ENCODE measurements at places on chromosomes 2 and 18. TPM values are rescaled to one million over a fixed set of nuclear protein-coding genes. Genes with fewer than 3 reads are reported as not detected.

DNA sequence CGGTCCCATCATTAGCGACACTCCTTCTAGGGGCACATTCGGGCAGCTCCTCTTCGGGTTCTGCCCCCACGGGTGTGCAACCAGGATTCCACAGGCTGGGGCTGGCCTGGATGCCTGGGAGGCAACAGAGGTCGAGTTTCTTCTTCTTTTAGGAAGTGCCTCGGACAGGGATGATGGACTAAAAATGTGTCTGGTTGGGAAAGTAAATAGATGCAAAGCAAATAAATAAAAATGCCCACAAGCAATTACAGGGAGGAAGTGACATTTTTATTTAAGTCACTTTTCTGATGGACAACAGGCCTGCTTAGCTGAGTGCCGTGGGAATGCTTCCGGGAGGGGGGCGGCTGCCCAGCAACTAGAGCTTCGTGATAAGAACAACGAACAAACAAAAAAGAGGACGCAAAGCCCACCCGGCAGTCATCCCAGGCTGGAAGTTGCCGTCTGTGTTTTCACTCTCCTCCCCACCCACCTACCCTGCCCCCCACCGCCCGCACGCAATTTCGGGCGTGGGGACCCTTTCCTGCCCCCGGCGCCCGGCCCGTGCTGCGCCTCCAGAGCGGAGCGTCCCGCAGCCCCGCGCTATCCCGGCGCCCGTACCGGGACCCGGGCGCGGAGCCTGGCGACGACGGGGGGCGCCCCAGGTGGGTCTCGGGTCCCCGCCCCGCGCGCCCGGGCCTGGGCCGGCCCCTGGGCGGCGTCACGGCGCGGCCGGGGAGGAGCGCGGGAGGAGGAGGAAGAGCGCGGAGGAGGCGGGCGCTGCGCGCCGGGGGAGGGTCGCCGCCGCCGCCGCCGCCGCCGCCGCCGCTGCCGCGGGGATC, 412 bp upstream of the NCK2 start:
- H3K36me3 ChIP-seq = peaks cover 25% of the 10 kb centered on the region
- H3K4me1 ChIP-seq = peaks cover 75% of the 10 kb centered on the region
- H3K4me3 ChIP-seq = peak overlapping the region; percentile 92
- DNase-seq = peak; percentile 82

GRCh38 chr2:50221106-50221505, 810.8 kb downstream of the NRXN1 start:
- no peak overlapping the region for H3K27ac ChIP-seq
- DNase-seq = no peak

GRCh38 chr2:19670303-19670702, 231.5 kb downstream of the TTC32 start:
- no peaks in the 10 kb centered on the region for H3K4me1 ChIP-seq
- H3K27me3 ChIP-seq = peaks cover 8% of the 10 kb centered on the region

DNA sequence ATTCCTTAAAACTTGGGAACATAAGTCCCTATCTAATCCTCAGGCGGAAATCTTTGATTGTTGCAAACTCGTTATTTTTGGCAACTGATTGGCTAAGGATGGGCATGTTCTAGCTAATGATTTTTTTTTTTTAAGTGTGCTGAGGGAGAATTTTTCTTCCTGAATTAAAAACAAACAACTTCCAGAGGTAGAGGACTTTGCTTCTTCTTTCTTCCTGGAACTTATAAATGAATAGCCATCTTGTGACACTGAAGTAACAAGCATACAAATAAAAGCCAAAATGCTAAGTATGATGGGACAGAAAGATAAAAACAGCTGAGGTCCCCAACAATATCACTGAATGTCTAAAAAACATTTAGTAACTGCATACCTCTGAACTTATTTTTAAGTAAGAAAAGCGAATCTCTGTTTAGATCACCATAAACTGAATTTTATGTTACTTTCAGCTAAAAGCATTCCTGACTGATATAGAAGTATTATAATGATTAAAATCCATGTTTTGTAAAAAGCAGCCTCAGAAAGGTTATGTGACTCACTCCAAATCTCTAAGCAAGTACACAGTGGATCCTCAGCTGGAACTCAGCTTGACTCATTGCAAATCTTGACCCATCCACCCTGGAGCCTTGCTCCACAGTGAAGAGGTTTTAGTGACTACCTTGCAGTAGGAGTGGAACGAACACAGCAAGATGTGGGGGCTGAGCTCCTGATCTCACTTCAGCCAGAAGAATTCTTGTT, 344.4 kb downstream of the CLIP4 start:
- no peak overlapping the region for H3K27ac ChIP-seq
- H3K36me3 ChIP-seq = no peaks in the 10 kb centered on the region
- no peak overlapping the region for H3K4me3 ChIP-seq
- no peaks in the 10 kb centered on the region for H3K4me1 ChIP-seq
- H3K27me3 ChIP-seq = peaks cover 11% of the 10 kb centered on the region

GRCh38 chr2:45134726-45135125, 125.5 kb upstream of the SIX2 start:
- DNase-seq = no peak
- no peak overlapping the region for H3K27ac ChIP-seq
- H3K4me3 ChIP-seq = no peak overlapping the region
- no peaks in the 10 kb centered on the region for H3K36me3 ChIP-seq

GRCh38 chr2:167318581-167318980, 430.3 kb downstream of the XIRP2 start:
- H3K27ac ChIP-seq = no peak overlapping the region
- no peaks in the 10 kb centered on the region for H3K27me3 ChIP-seq
- H3K4me1 ChIP-seq = no peaks in the 10 kb centered on the region
- no peak overlapping the region for H3K4me3 ChIP-seq

DNA sequence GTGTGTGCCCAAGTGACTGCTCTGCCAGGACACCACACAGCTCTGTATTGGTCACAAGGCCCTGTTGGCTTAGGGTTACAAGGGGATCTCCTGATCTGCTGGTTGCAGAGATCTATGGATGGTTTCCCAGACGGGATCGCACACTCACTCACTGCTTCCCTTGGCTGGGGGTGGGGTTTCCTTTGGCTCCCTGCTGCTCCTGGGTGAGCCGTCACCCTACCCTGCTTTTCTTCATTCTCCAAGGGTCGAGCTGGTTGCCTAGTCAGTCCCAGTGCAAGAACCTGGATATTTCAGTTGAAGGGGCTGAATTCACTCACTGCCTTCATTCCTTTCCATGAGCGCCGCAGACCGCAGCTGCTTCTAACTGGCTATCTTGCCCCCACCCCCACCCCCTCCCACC, 56.3 kb downstream of the GTF3C3 start:
- H3K4me1 ChIP-seq = no peaks in the 10 kb centered on the region
- peaks cover 12% of the 10 kb centered on the region for H3K36me3 ChIP-seq
- H3K27me3 ChIP-seq = no peaks in the 10 kb centered on the region
- DNase-seq = no peak

- H3K27me3 ChIP-seq = peaks cover 18% of the 10 kb centered on the region
- H3K4me3 ChIP-seq = no peak overlapping the region
- no peaks in the 10 kb centered on the region for H3K36me3 ChIP-seq
- no peak for DNase-seq
- H3K27ac ChIP-seq = no peak overlapping the region
These were observed 40.4 kb downstream of the COL3A1 start for GRCh38 chr2:189014449-189015138.

DNA sequence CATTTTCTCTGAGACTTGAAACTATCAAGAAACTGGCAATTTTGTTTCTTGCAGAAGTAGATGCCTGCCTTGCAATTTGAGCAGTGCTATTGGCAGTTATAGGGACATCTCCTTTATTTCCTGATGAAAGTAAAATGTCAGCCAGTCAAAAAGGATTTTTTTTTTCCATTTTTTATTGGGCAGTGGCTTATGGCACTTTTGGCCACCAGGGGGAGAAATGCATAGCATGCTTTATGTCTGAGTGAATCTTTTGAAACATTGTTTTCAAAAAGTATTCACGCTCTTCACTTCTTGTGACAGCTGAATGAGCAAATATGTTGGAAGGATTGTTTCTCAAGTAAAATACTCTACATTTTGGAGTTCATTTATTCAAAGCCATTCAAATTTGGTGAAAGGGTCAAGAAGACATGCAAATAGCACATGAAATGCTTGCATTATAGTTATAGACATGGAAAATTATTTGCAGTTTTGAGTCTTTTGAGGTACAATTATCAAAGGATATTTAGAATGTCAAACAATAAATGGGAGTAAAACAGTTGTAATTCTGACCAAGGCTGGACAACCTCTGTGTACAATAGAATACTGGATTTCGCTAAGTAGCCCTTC, 491.0 kb downstream of the CDH2 start:
- H3K27me3 ChIP-seq = no peaks in the 10 kb centered on the region
- H3K4me1 ChIP-seq = no peaks in the 10 kb centered on the region
- no peaks in the 10 kb centered on the region for H3K36me3 ChIP-seq
- H3K4me3 ChIP-seq = no peak overlapping the region
- DNase-seq = no peak
- no peak overlapping the region for H3K27ac ChIP-seq

GRCh38 chr2:235659767-235660322, 166.0 kb downstream of the AGAP1 start:
- H3K27ac ChIP-seq = no peak overlapping the region
- peaks cover 6% of the 10 kb centered on the region for H3K4me1 ChIP-seq
- no peak for DNase-seq
- H3K27me3 ChIP-seq = peaks cover 58% of the 10 kb centered on the region

- no peak overlapping the region for H3K4me3 ChIP-seq
- peaks cover 12% of the 10 kb centered on the region for H3K4me1 ChIP-seq
- H3K36me3 ChIP-seq = no peaks in the 10 kb centered on the region
- peaks cover 9% of the 10 kb centered on the region for H3K27me3 ChIP-seq
- DNase-seq = no peak
These were observed 7.6 kb upstream of the PLB1 start for GRCh38 chr2:28488083-28488830.

- H3K4me3 ChIP-seq = no peak overlapping the region
- no peaks in the 10 kb centered on the region for H3K36me3 ChIP-seq
- H3K4me1 ChIP-seq = peaks cover 29% of the 10 kb centered on the region
- no peak for DNase-seq
- no peak overlapping the region for H3K27ac ChIP-seq
These were observed 300.9 kb downstream of the ARHGAP15 start for GRCh38 chr2:143429932-143430679.

- no peak for DNase-seq
- H3K4me1 ChIP-seq = peaks cover 37% of the 10 kb centered on the region
- H3K27me3 ChIP-seq = peaks cover 29% of the 10 kb centered on the region
- peak overlapping the region; percentile 56 for H3K27ac ChIP-seq
- H3K4me3 ChIP-seq = peak overlapping the region; percentile 91
- H3K36me3 ChIP-seq = peaks cover 5% of the 10 kb centered on the region
These were observed 1.4 kb upstream of the ACVR2A start for GRCh38 chr2:147843391-147843863.

GRCh38 chr2:241458687-241459086, 49.7 kb downstream of the STK25 start:
- peaks cover 12% of the 10 kb centered on the region for H3K27me3 ChIP-seq
- H3K4me1 ChIP-seq = no peaks in the 10 kb centered on the region
- DNase-seq = no peak
- H3K36me3 ChIP-seq = no peaks in the 10 kb centered on the region
- no peak overlapping the region for H3K4me3 ChIP-seq

DNA sequence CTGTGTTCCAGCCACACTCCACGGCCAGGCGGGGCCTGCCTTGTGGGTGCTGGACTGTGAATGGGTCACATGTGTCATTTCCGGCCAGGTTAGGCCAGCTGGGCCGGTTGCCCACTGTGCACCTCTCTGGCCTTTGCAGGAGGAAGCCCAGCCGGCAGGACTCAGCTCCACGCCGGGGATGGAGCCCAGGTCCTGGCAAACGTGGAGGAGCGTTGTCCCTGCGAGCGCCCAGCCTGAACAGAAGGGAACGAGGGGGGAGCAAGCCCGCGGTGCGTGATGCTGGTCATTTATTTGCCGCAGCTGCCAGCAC, 152.9 kb downstream of the PXDN start:
- no peaks in the 10 kb centered on the region for H3K4me1 ChIP-seq
- peaks cover 13% of the 10 kb centered on the region for H3K27me3 ChIP-seq
- DNase-seq = no peak
- no peak overlapping the region for H3K4me3 ChIP-seq
- no peaks in the 10 kb centered on the region for H3K36me3 ChIP-seq

DNA sequence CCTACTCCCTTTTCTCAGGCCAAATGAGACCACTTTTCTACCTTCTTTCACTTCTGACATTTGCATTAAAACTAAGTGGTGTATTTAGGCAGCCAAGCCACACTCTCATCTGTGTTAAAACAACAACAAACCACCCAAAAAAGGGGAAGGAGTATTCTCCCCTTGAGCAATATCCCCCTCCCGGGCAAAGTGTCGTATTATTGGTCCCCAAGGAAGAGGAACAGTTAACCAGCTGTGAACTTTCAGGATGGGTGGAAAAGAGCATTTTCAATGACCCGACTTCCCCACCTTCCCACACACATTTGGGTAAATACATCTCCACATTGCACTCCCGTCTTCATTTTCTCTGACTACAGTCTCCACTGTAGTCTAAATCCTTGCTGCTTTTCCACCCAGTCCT, 44.3 kb downstream of the FEZ2 start:
- peaks cover 9% of the 10 kb centered on the region for H3K4me1 ChIP-seq
- H3K27ac ChIP-seq = no peak overlapping the region
- peaks cover 12% of the 10 kb centered on the region for H3K36me3 ChIP-seq
- no peak overlapping the region for H3K4me3 ChIP-seq

- no peak for DNase-seq
- H3K36me3 ChIP-seq = no peaks in the 10 kb centered on the region
- H3K27me3 ChIP-seq = peaks cover 59% of the 10 kb centered on the region
- no peak overlapping the region for H3K27ac ChIP-seq
- no peak overlapping the region for H3K4me3 ChIP-seq
These were observed 3.4 kb upstream of the OR6B3 start for GRCh38 chr2:240056678-240057077.

GRCh38 chr2:191228861-191229260, 16.3 kb upstream of the MYO1B start:
- no peak overlapping the region for H3K4me3 ChIP-seq
- H3K27me3 ChIP-seq = peaks cover 6% of the 10 kb centered on the region
- H3K36me3 ChIP-seq = no peaks in the 10 kb centered on the region
- no peak overlapping the region for H3K27ac ChIP-seq
- H3K4me1 ChIP-seq = no peaks in the 10 kb centered on the region
- DNase-seq = no peak

SAG gene
- total RNA-seq = 0.02 TPM

SLC9A2 gene
- total RNA-seq = 0.19 TPM

NXPH2 gene
- total RNA-seq = not detected

MYL12B gene
- total RNA-seq = 276 TPM

C2orf80 gene
- not detected for total RNA-seq

RAB17 gene
- 0.09 TPM for total RNA-seq

SETBP1 gene
- 3.8 TPM for total RNA-seq

SPOPL gene
- 12.1 TPM for total RNA-seq

SIX2 gene
- not detected for total RNA-seq

CYTIP gene
- total RNA-seq = 460 TPM

FLACC1 gene
- total RNA-seq = 3.3 TPM

PLGLB1 gene
- 5.7 TPM for total RNA-seq
